Activated CD4-positive, alpha-beta T cell treated with anti-CD3 and anti-CD28 coated beads, Interleukin-2, amount 10 ng/mL, durations not matched to agents 7 days and 5 days (primary cell): ENCODE measurements at places on chromosomes 7 and 10.

GRCh38 chr7:26515314-26515842 lies 223.7 kb downstream of the SNX10 start:
- DNase-seq, result no peak

- no peak for DNase-seq
Measured at GRCh38 chr10:130360826-130361311, 224.7 kb downstream of the GLRX3 start.

- no peak for DNase-seq
Measured at GRCh38 chr10:95308389-95309302, 17.8 kb upstream of the PDLIM1 start.

DNA sequence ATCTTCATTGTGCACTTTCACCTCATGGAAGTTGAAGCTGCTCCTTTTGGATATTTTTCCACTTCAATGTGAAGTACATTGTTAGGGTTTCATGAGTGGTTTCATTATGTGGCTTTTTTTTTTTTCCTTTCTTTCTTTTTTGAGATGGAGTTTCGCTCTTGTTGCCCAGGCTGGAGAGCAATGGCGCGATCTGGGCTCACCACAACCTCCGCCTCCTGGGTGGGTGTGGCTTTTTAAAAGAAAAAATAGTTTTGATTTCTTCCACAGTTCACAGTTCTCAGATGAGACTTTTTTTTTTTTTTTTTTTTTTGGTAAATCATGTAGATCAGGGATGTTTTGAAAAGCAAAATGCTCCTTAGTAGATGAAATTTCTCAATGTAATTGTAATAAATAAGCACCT lies 652.3 kb upstream of the ANKRD30A start:
- DNase-seq, result no peak

- DNase-seq, result no peak
Measured at GRCh38 chr10:120997313-120997712, 146.2 kb downstream of the WDR11 start.

GRCh38 chr7:148146346-148146745 lies 444.2 kb upstream of the C7orf33 start:
- no peak for DNase-seq

GRCh38 chr7:134051020-134051419 lies 76.1 kb upstream of the LRGUK start:
- no peak for DNase-seq

GRCh38 chr7:129210989-129211312 lies 13.9 kb upstream of the AHCYL2 start:
- DNase-seq, result no peak

DNA sequence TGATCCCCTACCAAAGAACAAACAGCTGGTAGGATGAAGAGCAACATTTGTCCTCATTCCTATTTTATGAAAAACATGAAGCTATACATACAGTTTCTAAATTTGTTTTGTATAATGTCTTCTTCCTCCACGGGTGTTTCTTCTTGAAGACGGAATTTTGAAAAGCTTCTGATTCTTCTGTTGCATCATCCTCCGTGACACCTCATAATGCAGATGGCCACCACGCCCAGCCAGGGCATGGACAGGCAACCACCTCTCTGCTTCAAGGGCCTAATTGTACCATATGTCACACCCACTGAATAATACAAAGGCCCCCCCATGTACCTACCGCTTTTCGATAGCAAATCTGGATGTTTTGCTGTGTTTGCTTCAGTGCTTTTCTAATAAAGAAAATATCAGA lies at the start of gene SUN3:
SUN3 (minus strand) TSS at position 170 of the 400 bp plus-strand sequence; CDS start at position 1, 169 bp downstream.
- no peak for DNase-seq

DNA sequence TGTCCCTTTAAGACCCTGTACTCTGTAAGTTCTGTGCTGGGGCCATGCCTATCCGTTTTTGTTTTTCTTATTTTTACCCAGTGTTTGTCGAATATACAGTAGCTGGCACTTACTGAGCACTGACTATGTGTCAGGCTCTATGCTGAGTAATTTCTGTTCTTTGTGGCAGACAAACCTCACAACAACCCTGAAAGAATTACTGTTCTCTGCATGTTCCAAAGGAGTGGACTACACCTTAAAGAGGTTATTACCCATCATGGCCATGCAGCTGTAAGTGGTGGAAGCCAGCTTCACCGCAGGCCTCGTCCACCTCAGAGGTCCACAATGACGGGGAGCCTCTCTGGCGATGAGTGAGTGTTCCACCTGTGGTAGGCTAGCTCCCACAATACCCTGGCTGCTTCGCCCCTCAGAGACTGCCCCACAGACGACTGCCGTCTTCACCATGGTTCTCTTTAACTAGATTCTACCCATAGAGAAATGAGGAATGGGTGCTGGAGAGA lies 30.1 kb upstream of the RBM20 start:
- DNase-seq, result no peak

GRCh38 chr7:25069900-25070443 lies 55.1 kb downstream of the CYCS start:
- peak; percentile 74 for DNase-seq

GRCh38 chr10:131938681-131939080 lies 37.9 kb downstream of the PPP2R2D start:
- no peak for DNase-seq

- DNase-seq, result no peak
Measured at GRCh38 chr7:2633538-2634266, 1.9 kb downstream of the TTYH3 start.

DNA sequence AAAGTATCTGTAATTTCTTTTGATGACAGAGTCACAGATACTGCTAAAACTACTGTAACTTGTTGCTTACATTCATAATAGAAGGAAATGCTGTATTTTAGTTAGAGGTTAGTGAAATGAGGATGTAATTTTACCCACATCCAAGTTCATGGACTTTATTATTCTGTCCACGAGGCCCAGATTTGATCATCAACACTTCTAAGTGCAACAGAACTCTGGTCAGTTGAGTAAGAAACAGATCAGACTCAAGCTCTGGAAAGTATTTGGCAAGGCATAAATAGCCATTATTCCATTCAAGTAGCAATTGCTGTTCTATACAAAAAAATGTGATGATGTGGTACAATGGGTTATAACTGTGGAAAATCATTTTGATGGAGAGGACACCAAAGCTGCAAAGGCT lies 22.3 kb downstream of the ACADSB start:
- DNase-seq, result no peak

GRCh38 chr10:17606547-17607040 lies 10.6 kb downstream of the HACD1 start:
- no peak for DNase-seq

GRCh38 chr10:43111101-43111500 lies 27.1 kb upstream of the CSGALNACT2 start:
- no peak for DNase-seq

DNA sequence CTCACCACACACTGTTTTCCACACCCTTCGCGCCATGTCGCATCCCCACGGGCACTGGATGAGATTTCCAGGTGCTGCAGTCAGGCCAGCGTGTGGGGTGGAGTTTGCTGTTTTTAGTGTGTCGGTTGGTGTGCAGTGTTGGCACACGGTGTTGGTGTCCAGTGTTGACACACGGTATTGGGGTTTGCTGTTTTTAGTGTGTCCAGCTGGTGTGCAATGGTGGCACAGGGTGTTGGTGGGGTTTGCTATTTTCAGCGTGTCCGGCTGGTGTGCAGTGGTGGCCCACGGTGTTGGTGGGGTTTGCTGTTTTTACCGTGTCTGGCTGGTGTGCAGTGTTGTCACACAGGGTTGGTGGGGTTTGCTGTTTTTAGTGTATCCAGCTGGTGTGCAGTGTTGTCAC lies 20.1 kb upstream of the PRKAR1B start:
- no peak for DNase-seq

DNA sequence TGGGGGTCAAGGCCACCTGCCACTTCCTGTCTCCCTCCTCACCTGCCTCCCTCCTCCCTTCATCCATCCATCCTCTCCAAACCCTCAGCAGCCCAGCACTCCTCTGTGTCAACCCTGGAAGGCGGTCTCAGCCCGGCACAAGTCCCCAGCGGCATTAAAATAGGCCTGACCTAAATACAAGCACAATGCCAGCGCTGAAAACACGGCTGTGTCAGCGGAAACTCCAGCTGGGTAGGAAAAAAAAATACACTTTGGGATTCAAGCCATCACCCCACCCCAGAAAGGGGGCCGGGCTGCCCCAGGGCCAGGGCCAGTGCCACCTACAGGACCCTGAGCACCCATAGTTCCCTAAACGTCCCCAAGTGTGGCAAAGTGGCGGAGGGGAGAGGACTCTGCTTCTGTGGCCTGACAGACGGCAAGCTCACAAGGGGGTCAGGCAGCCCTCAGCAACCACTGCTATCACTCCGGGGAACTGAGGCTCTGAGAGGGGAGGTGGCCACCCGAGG lies 22.7 kb upstream of the GTF2IRD1 start:
- no peak for DNase-seq

DNA sequence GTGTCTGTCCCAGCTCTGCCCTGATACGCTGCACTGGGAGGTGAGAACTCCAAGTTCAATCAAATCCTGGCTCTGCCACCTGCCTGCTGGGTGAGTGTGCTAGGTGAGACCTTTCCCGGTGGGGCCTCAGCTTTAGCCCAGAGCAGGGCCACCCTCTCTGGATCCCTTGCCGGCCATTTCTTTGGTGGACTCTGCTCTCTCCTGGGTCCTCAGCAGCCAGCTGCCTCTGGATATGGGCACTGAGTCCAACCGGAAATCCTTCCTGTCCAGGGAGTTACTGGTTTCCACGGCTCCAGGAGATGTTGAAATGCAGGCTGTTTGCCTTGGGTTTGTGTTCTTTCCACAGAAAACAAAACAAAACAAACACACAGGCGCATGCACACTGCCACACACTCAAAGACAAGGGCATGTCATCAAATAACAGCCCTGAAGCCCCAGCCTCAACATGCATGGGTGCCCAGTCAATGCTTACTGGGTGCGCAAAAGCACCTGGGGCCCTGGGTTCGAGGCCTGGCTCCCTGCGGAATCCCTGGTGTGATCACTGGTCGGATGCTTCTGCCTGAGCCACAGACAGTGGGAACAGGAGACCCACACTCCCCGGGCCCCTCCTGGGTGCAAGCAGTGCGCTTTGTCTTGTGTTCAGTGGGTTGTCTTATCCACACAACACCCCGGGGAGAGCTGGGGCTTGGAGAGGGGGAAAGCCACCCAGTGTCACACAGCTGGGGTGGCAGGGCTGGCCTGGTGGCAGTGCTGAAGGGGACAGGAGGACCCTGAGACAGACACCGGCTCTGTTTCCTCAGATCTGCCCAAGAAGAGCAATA lies 33.1 kb downstream of the PPIF start:
- no peak for DNase-seq

- no peak for DNase-seq
Measured at GRCh38 chr10:31647861-31648260, 280.8 kb downstream of the ARHGAP12 start.

GRCh38 chr10:74300666-74301065 lies 149.6 kb downstream of the ADK start:
- DNase-seq, result no peak

DNA sequence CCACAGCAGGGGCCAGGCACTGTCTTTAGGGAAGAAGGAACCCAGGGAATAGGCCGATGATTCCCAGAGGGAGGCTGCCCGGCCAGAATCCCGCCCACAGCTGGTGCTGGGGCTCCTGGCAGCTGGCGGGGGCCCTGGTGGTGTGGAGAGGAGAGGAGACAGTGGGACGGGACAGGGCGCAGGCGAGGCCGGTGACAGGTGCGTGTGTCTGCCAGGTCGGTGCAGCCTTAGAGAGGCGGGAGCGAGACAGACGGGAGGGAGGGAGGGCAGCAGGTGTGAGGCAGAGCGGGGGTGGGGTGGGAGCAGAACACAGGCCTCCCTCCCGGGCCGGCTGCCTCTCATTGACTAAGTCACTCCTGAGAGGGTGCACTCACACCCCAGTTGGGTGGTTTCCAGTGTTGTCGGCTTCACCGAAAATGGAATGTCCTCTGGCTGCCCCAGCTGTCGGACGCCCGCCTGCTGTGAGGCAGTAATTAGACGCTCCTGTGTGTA lies 55.2 kb downstream of the ELFN1 start:
- DNase-seq, result no peak
